ENCODE measurements at places on chromosomes 3 and 15.

DNA sequence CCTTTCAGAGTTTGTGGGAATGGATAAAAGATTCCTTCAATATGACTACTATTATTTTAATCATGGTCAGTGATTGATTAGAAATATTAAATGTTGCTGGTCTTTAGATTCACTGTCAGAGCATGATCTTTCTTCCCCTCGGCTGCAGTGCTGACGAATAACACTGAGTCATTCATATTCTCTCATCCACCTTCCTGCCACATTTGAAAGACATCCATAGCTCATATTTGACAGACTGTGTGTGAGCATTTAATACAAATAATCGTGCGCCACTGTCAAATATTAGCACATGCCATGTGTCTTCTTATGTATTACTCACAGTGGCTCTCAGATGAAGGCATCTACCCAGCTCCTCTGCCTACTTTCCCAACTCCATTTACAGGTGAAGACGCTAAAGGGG is 476.5 kb upstream of the TPRG1 start:
- DNase-seq, result no peak

DNA sequence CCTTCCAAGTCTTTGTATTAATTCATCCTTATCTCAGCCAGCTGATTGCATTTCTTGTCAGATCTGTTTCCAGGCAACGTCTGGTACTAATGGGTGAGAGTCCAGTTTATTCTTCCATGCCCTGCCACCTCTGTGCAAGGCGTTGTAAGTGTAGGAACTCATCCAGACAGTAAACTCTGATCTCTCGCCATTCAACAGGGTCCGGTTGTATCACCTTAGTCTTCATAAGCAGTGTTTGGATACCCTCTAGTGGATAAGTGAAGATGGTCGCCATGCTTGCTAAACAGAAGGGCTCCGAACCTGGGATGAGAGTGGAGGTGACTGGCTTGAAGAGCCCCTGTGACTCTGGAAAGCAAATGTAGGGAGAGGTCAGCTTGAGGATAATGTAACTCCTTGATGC is 51.6 kb upstream of the CMTM7 start:
- DNase-seq, result peak; percentile 51

DNA sequence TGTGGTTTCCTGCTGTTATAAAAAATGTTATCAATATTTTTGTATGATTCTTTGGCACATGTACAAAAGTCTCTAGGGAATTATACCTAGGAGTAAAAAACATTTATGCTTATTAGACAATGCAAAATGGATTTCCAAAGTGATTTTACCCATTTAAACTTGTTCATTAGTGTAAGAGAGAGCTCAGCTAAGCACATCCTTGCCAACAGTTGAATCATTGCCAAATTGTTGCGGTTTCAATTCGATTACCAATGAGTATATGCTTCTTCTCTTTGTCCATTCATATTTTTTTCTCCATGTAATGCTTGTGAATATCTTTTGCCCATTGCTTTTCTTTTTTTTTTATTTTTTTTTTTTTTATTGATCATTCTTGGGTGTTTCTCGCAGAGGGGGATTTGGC is 17.2 kb downstream of the CASR start:
- DNase-seq, result peak; percentile 7

GRCh38 chr3:123755085-123755484 is 129.0 kb downstream of the MYLK start:
- DNase-seq, result no peak

DNA sequence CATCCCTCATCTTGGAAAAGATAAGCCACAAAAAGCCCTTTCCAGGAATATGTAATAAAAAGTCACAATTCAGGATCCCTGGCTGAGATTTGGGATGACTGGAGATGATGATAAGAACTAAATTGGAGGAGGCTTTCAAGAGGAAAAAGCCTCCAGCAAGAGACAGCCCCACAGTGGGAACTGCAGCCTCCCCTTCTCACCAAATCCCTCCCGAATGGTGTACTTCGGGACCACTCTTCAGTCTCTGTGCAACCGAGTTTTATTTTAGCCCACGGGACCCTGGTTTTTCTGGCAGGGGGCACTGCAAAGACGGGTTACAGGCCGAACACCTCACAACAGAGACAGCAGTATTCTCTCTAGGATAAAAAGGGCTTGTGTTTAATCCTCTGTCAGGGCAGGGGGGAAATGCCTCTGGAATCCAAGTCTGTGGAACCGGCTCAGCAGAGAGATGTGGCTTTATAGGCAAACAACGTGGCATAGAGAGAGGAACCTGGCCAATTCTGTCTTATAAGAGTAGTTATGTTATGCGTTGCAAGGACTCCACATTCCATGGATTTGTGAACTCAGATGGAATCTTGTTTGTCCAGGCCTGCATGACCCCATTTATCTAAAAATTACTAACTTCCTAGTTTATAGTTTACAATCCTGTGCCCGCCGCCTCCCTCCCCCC is 1.2 kb upstream of the LMCD1 start:
- DNase-seq, result no peak

GRCh38 chr15:66071921-66072295 is 181.6 kb downstream of the MEGF11 start:
- no peak for DNase-seq

DNA sequence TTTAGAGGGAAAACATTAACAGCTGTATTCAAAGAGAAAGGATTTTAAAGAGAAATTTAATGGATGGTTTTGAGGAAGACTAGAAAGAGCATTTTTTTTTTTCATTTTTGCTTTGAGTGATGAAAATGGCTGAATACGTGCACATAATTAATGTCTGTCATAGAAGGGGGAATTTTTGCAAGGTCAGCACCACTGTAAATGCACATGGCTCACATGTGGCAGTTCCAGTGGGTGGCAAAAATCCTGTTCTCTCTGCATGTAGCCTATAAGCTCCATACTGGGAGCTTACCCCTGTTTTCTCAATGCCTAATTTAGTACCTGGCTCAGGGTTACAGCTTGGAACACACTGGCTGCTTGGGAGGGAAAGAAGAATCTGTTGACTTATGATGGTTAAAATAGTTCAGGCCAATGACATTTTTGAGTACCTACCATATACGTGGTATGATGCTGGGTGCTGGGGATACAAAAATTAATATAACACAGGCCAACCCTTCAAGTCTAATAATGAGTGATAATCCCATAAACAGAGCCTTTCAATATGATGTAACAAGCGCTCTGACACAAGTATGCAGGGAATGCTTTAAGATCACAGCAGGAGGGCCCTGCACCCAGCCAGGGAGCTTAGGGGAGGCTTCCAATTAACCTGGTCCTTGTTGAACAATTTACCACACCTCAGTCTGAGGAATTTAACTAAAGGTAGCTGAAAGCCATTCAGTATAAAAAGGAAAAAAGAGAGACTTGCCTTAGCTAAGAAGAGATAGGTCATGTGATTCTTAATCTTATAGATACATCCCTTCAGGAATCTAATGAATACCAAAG is 33.0 kb downstream of the HSPBAP1 start:
- no peak for DNase-seq

- DNase-seq, result no peak
Observed at GRCh38 chr15:67835297-67836133, 4.3 kb downstream of the RNU6-1 start.

DNA sequence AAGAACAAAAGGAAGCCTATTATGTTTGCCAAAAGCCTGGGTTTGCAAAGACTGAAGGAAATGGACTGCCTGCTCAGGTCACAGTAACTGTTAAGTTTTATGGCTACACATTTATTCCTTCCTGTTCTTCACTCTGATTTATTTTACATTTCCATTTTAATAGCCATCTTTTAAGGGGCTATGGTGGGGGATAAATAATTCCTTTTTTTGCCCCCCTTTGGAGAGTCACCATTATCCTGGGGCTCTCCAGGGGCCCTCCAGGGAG is 53.5 kb upstream of the MYZAP start:
- DNase-seq, result no peak

- DNase-seq, result peak; percentile 33
Observed at GRCh38 chr3:10570196-10570946, 65.0 kb upstream of the ATP2B2 start.

GRCh38 chr3:134419214-134419959 is 45.1 kb upstream of the AMOTL2 start:
- DNase-seq, result peak; percentile 39

DNA sequence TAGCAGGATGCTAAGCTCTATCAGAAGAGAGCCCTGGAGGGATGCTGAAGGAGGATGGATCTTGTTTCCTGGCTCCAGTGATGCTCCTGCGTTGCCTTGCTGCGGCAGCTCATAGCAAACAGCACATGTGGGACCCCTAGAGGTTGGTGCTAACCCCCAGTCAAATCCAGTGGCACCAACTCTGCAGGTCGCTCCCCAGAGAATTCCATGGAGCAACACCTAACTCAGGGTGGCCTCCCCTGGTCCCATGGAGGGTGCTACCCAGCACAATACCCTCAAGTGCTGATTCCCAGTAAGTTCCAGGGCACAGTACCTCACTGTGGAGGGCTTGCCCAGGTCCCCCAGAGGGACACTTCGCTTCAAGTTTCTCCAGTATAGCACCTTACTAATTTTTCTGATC is 231.2 kb downstream of the NEK10 start:
- no peak for DNase-seq

DNA sequence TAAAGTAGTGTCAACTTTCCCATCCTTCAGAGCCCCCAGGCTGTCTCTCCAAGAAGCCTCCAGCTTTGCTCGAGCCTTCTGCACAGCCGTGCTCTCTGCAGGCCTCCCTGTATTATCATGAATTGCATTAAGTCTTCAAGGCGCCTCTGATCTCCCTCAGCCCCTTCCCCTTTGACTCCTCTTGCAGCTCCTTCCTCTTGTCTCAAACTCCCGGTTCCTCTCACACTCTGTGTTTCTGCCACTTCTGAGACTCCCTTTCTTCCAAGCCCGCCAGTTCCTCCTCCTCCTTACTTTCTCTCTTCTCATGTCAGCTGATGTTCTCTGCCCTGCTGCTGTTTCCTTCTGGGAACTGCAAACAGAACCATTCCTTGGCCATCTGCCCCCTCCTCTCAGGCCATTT is 418.8 kb downstream of the EPHB1 start:
- no peak for DNase-seq

GRCh38 chr3:111851511-111851954 is 7.5 kb upstream of the PHLDB2 start:
- DNase-seq, result no peak

GRCh38 chr3:4322635-4323034 is 19.5 kb downstream of the SETMAR start:
- DNase-seq, result no peak

GRCh38 chr3:66344391-66344811 is 123.6 kb downstream of the SLC25A26 start:
- DNase-seq, result no peak

DNA sequence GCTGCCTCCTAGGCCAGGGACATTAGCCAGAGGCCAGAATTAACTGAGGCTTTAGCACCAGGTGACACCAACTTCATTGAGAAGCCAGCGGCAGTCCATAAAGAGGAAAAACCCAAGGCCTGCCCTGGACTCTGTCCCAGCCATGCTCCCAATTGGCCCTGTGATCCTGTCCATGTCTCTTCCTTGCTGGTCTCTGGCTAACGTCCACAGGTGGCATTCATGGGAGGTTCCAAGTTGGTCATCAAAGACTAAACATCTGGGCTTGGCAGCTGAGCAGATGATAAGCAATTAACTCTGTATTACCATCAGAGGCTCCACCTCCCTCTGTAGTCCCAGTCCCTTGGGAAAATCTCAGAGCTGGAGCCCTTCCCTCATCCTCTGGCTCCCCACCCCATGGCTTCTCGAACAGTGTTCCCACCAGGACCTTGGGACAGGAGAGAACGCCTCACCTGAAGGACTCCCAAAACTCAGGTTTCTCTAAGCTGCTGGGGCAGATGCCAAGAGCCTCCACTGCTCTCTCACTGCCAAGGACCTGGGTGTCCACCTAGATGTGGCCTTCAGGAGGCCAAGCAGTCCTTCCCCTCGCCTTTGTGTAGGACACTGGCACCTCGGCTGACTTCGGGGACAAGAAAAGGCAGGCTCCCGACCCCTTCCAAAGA is 40.4 kb downstream of the GOLGA6A start:
- no peak for DNase-seq

GRCh38 chr3:111303760-111304159 is 232.1 kb downstream of the NECTIN3 start:
- no peak for DNase-seq

DNA sequence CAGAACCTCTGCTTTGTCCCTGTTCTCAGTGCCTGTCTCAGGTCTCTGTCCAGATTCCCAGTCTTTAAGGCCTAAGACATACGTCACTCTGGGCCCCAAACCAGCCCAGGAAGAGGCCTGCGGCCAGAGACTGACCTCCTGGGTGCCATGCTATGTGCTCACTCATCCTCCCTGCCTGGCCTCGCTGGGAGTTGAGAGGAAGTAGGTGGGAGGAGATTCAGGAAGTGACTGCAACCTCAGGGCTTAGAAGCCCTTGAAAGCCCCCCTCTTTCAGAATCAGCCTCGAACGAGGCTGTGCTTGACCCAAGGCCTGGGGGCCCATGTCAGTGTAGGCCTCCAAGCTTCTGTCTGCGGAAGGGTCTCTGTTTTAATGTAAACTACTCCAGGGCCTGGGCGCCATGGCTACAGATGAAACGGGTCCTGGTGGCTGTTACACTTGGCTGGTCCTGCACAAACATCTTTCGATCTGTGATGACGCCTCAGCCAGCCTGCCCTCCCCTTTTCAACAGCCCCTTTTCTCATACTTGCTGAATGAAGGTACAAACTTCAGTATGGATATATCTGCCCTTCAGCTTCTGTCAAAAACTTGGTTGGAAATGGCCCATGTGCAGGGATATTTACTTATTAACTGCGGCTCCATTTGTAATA is 11.7 kb downstream of the RASGRF1 start:
- no peak for DNase-seq

DNA sequence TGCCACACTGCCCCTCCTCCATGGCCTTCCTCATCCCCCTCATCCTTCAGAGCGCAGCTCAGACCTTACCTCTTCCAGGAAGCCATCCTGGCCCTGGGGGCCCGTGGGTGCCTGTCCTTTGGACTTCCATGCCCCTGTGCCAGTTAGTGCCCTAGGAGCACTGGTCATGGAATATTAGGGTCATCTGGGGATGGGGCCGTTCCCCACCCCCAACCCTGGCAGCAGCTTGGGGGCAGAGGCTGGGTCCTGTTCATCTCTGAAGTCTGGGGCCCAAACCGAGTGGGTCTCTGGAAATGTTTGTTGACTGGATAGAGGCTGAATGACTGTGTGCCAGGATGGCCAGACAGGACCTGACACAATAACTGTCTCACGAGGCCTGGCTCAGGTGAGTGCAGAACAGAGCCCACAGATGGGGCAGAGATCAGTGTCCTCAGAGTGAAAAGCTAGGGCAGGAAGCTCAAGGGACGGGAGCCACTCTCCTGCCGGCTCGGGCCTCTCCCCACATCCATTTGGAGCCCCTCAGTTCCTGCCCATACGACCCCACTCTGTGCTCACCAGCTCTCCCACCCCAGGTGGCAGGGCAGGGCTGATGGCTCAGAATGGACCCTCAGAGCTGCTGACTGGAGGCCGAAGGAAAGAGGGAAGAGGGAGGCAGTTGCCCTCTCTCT is 62.5 kb downstream of the TLE3 start:
- DNase-seq, result no peak

GRCh38 chr3:189806171-189806951 is 175.2 kb downstream of the TP63 start:
- no peak for DNase-seq

- DNase-seq, result peak; percentile 81
Observed at GRCh38 chr3:117059067-117059955, 349.7 kb downstream of the TUSC7 start.

- no peak for DNase-seq
Observed at GRCh38 chr3:65532215-65532614, 506.5 kb downstream of the MAGI1 start.

- no peak for DNase-seq
Observed at GRCh38 chr3:64739971-64740631, 52.3 kb upstream of the ADAMTS9 start.

GRCh38 chr3:8524656-8525399 is 23.2 kb downstream of the LMCD1 start:
- DNase-seq, result no peak

- DNase-seq, result no peak
Observed at GRCh38 chr3:110614186-110614585, 457.4 kb upstream of the NECTIN3 start.
